Stimulated activated CD8-positive, alpha-beta memory T cell treated with anti-CD3 and anti-CD28 coated beads, Interleukin-7, amount 100 ng/mL, for 1 hour (primary cell): ENCODE measurements at places on chromosomes 7 and 10.

GRCh38 chr7:12889391-12889790 is 202.0 kb downstream of the ARL4A start:
- DNase-seq: no peak

DNA sequence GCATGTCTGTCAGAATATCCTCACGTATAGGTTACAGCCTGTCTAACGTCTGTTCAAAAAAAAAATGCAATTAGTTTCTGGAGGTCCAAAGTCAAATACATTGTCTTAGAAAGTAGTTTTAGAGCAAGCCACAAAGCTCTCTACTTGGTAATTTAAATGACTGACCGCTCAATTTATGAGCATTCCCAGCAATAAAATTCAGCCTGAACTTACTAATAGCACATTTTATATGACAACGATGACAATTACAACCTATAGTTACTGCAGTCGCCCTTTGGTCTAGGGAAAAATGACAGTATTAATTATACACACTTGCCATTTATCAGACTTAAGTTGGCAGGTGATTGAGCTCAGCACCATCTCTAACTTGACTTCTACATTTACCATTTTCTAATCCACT is 425.8 kb upstream of the STEAP1 start:
- no peak for DNase-seq

DNA sequence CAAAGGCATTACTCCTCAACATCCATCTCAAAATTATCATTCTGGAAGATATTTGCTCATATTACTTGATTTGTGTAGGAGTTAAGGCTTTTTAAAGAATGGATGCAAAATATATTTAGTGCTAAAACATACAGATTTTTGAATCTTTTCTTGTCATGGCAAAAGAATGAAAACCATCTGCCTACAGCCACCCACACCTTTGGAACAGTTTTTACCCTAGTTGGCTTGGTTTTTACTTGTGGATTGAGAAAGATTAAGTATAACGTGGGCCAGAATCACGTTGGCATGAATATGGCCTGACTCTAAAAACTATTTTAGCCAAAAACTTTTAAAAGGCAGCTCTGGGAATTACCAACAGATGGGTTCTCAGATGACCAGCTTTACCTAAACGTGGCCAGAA is 128.2 kb downstream of the SPAG6 start:
- DNase-seq: no peak

DNA sequence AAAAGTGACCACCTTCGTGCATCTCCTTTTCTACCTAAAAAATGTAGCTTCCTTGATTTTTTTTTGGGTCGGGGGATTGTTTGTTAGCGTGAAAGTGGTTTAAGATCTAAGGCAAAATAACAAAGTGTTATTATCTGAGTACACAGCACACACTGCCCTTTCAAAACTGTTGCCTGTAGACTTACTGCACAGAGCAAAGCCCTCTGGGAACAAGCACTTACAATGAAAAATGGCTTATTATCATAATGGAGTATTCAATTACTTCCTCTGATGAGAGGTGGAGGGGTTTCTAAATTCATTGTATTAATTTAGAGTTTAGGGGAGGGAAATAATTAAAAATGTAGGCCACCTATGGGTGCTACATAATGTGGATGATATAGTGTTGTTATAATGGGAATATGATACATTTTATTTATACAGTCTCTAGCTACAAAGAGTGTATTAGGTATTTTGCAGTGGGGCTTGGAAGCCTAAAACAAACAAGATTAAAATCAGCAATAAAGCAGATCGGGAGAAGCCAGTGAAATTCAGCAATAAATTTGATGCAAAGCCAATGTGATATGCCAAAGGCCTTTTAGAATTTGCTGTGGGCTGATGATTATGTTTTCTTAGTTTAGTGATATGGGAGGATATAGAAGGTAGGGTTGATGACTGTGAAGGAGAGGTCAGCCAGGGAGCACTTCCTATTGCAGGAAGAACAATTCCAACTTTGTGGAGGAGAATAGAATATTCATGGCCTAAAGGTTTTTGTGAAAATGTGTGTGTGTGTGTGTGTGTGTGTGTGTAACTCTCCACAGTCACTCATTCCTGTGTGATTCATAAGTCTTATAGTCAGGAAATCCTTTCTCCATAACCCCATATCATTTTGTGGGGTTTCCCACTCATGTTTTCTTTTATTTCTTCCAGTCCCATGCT is 17.7 kb upstream of the EXOC4 start:
- DNase-seq: no peak

GRCh38 chr10:92290076-92290836 is 622 bp downstream of the CPEB3 start:
- no peak for DNase-seq

DNA sequence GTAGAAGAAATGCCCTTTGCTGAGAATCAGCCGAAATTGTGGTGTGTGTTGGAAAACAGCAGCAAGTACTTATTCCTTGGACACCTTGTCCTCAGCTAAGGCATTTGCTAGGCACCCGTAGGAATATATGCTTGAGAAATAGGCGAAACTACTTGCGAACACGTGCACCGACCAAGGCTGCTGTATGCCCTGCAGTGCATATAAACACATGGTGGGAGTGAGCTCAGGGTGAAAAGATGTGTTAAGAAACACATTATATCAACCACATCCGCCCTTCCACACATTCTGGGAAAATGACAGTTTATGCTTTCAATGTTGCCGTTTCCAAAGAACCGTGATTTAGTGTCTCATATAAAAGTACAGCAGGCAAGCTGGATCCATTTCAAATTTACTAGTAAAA is 199.2 kb downstream of the JCAD start:
- DNase-seq: no peak

GRCh38 chr10:62964026-62964425 is 147.9 kb upstream of the EGR2 start:
- no peak for DNase-seq

DNA sequence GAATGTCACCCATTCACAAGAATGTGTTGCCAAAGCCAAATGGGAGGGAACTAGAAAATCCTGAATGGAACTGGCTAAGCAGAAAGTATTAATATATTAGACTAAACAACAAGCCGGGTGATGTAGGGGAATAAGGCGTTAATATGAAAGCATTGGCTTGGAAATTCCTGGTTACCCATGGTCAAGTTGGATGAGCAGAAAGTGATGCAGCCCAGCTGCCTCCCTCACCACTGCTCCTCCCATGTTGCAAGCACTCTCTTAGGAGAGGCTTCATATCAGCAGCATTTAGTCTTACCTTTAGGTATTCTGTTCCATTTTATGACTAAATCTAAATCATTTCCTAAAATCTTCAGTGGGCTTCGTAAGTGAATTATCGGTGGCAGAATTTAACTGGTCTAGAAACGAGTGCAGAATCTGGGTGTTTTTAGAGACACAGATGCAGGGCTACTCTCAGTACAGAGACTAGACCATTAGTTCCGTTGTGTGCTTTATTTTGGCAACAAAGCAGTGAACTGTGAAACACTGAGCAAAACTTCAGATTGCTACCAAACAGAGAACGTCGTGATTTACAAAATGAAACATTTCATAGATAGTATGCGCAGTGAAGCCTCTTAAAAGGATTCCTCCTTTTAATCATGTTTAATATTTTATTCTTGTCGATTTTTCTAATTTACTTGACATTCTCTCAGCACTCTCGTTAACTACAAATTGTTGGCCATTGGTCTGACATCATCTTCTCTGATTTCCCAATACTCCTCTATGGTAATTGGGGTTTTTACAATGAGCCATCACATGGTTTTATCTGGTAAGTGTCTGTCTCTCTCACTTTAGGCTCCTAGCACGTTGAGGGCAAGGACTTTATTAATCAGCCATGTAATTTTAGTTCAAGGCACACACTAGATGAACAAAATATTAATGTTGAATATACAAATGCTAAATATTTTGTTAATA is 22.0 kb upstream of the HGF start:
- no peak for DNase-seq

- no peak for DNase-seq
Observed at GRCh38 chr7:34275624-34276023, 370.3 kb downstream of the BMPER start.

DNA sequence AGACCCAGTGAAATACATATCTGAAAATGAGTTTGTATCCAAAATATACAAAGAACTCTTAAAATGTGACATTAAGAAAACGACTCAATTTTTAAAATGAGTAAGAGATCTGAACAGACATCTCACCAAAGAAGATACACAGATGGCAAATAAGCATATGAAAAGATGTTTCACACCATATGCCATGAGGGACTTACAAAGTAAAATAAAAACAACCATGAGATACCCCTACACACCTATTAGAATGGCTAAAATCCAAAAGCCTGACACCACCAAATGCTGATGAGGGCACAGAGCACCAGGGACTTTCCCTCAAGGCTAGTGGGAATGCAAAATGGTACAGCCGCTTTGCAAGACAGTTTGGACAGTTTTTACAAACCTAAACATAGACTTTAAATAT is 27.9 kb downstream of the GFRA1 start:
- no peak for DNase-seq

GRCh38 chr10:7301006-7301778 is 109.6 kb downstream of the SFMBT2 start:
- DNase-seq: no peak

GRCh38 chr10:113362645-113363091 is 190.2 kb upstream of the HABP2 start:
- no peak for DNase-seq

DNA sequence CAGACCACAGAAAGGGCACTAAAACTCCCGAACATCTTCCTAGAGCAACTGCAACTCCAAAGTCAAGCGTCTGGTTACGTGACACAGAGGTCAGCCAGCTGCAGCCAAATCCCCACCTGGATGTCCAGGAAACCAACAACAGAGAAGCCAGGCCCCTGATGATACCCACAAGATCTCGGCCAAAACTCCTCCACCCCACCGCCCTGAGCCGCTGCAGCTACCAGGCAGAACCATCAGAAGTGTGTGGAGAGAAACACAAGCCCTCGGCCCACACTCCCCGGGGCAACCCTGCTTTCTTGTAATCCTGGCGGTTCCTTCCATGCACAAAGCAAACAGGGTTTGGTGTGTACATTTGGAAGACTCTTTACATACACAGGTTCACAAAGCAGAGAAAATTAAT is 8.7 kb downstream of the CHST15 start:
- no peak for DNase-seq

DNA sequence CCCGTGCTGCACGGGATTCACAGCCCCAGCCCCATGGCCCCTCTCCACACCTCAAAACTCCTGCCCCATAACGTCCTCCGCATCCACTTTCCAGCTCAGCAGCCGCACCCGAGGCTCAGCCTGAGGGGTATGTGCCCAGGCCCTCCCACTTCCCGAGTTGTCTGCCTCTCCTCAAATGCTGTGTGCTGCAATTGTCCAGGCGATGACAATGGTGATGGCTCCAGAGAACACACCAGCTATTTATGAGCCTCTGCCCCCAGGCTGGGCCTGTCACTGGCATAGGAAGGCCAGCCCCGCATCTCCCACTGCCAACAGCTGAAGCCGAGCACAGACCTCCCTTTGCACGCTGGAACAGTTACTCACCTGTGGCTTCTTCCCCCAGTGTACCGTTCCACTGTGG is 2.4 kb upstream of the LDB3 start:
- DNase-seq: no peak

GRCh38 chr10:95628786-95629185 is 27.7 kb downstream of the ALDH18A1 start:
- DNase-seq: no peak

- no peak for DNase-seq
Observed at GRCh38 chr10:127337801-127338200, 141.4 kb upstream of the INSYN2A start.

DNA sequence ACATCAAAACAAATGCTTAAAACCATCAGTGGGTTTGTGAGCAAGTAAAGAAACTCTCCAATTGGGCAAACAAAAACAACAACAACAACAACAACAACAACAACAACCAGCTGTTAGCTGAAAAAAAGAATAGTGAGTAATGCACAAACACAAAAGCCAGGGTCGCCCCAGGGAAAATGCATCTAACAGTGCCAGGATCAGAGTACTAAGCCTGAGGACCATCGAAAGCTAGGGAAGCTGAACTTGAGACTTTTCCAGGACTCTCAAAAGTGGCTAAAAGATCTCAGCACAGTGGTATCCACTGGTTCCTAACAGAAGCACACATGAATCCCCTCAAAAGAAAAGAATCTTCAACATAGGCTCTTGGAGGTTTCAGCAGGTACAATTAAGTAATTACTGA is 83.3 kb downstream of the CPXM2 start:
- no peak for DNase-seq

- DNase-seq: no peak
Observed at GRCh38 chr7:91942312-91942711, 1.6 kb downstream of the AKAP9 start.

- no peak for DNase-seq
Observed at GRCh38 chr7:128869138-128869943, 6.7 kb downstream of the ATP6V1F start.

DNA sequence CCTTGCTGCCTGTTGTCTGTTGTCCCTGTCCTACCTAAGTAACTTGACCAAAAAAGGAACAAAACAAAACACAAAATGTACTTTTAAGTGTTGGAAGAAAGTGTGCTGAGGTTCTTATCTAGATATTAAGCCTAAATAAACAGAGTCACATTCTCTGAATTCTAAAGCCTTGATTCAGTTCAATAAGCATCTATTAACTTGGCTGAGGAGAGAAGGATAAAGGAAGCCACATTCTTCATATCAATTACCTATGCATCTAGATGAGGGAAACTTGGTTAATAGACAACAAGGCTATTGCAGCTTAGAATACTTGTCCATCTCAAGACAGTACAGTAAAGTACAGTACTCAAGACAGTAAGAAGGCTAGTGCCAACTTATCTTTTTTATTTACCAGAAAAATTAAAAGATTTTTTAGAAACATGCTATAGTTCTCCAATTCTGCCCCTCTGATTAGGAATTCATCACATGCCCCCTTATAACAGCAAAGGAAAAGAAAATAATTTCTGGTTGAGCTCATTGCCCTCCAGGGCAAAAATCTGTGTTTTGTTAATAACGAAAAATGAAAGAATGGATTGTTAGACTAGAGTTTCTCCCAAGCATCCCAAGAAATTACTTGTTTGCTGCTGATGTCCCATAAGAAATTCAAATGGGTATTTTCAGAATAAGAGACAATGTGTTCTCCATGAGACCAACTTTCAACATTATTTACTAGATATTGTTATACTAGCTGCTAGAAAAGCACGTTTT is 546.5 kb upstream of the SEMA3D start:
- DNase-seq: no peak

DNA sequence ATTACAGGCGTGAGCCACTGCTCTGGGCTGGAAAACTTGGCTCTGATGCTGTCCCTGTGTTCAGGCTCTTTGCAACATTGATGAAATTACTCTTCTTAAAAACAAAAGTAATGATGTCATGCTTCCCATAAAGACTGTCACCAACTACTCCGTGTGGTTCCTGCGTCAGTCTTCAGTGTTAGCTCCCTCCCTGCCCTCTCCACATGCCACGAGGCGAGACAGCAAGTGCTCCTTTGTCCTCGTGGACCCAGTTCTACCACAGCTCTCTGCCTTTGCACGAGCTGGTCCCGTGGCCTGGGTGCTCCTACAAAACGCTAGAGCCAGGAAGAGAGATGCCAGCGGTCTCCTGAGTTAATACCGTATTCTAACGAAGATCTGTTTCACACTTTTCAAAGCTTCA is 194.5 kb downstream of the SDK1 start:
- no peak for DNase-seq

DNA sequence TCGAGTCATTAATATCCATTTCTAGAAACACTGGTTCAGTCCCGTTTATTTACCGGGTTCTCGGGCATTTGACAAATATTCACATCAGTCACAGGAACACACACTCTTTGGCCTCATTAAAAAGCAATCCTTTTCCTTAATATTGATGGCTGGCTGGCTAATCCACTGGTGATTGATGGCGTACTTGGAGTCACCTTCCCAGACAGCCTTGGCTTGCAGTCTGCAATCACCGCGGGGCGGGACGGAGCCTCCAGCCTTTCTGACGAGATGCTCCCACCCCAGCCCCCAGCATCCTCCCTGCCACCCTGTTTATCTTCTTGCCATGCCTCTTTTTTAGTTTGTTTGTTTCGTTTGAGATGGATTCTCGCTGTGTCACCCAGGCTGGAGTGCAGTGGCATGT is 36.6 kb downstream of the SRRM3 start:
- no peak for DNase-seq
